Cardiac fibroblast (primary cell): ENCODE measurements at places on chromosomes 1 and 21.

DNA sequence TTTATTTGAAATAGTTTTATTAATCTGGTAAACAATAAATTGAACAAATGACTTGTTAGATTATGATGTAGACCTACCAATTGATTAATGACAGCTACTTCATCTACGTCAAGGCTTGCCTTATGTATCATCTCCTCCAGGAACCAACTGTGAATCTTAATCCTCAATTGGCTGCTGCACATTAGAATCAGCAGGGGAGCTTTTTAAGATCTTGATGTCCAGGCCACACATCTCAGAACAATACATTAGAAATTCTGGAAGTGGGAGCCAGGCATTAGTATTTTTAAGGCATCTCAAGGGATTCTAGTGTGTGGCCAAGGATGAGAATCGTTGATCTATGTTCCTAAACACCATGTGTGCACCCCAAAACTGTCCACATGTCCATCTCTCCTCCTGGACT, 52.0 kb upstream of the LYPLAL1 start:
- no peak for DNase-seq

DNA sequence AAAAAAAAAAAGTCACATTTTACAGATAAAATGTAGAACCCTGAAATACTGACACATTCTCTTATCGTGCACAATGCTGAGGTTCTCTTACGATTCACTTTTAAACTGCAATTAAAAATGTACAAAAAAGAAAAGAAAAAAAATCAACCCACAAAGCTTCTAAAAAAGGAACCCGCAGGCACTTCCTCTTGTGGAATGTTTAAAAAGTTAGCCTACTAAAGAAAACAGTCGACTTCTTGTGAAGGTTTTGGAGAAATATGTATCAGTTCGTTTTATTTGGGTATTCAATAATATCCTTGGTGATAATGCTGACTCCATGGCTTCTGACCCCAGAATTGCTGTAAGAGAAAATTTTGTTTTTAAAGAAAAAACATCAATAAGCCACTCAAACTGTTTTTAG, 10.2 kb downstream of the HNRNPU start:
- no peak for DNase-seq

- no peak for DNase-seq
Observed at GRCh38 chr1:231161667-231162296, at the start of gene TRIM67. TSS of gene TRIM67 (plus strand) at chr1:231162058. CDS start at chr1:231162970, 912 bp downstream.

GRCh38 chr1:93749894-93750301, 68.3 kb upstream of the BCAR3 start:
- no peak for DNase-seq

GRCh38 chr1:248696261-248696660, 6.3 kb downstream of the OR14I1 start:
- DNase-seq = no peak
